Activated CD8-positive, alpha-beta memory T cell treated with anti-CD3 and anti-CD28 coated beads for 1 hour (primary cell): ENCODE measurements at places on chromosomes 3 and 15.

DNA sequence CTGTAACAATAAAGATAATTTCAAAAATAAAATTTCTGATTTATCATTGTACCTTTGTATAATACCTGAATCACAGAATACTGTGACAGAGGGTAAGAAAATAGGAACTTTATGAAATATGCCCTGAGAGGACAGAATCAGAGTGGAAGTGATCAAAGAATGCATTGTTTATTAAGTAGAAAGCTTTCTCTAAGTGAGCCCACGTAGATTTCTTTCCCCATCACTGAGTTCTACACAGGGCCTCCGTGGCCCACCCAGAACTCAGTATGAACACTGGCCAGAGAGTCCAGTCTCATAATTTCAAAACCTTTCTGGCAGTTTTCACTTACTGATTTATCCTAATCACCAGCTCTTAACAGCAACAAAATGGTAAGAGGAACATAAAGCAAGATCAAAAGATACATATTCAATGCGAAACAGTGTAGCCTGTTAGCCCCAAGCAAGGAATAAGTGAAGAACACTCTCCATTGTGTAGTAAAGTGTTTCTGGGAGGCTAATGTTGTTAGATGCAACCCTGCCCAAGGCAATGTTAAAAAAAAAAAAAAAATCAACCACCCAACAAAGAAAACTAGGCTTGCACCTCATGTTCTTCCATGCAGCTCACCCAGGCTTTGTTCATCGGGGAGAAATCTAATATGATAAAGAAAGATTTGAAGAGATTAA lies 341.3 kb downstream of the LSAMP start:
- no peak for DNase-seq

- no peak for DNase-seq
Observed at GRCh38 chr3:31762097-31762764, 218.8 kb downstream of the OSBPL10 start.

GRCh38 chr3:14899993-14900618 lies 47.3 kb upstream of the NR2C2 start:
- DNase-seq = no peak

DNA sequence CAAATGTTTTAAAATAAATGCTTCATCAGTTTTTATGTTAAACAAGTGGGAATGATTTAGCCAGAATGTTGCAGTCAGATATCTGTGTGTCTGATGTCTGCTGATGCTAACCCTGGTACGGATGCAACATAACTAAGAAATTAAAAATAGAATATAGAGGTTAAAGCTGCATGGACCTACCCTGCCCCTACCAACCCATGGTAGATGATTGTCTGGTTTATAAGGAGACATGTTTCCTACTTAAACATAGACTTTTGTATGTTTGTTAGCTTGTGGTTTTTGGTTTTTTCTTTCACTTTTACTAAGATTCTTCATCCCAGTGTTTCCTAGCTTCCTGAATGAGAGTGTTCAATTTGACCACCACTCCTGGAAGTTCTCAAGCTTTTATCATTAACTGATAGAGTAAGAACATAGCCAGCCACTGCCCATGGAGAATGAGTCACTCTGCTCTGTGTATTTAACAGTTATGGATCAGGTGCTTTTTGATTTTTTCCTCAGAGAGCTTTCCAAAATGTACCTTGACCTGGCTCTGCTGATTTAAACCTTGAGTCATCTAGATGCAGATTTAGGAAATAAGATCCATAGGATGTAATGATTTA lies 70.7 kb upstream of the VEPH1 start:
- no peak for DNase-seq

DNA sequence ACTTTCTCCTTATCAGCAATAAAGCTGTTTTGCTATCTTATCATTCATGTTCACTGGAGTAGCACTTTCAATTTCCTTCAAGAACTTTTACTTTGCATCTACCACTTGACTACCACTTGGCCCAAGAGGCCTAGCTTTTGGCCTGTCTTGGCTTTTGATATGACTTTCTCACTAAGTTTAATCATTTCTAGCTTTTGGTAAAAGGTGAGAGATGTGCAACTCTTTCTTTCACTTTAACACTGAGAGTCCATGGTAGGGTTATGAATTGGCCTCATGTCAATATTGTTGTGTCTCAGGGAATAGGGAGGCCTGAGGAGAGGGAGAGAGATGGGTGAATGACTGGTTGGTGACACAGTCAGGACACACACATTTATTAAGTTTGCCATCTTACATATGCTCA lies 31.0 kb upstream of the FAM3D start:
- DNase-seq = no peak

DNA sequence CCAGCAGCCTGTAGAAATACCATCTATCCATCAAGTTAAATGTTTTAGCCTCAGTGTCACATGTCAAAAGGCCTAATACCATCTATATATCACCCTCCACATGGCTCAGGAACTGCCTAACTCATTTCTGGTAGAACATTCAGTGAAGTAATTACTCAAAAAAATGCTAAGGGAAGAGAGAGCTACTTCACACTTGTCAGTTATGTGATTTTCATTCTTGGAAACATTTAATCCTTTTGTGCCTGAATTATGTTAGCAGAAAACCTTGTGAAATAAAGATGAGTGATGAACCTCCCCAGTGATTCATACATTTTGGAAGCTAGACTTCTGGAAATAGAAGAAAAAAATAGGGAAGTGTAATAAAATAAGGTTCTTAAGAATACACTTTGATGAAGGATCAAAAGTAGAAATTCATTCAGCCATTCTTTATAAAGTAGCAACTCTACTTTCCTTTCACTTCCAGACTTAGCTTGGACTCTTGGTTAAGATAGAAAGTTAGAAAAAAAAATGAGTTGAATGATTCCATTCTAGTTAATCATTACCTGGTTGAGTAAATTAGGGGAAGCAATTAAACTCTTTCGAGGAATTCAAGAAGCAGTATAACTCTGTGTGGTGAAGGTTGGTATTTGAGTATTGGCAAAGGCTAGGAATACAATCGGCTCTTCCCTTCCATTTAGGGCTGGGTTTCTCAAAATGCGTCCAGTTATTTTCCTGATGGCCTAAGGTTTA lies 3.6 kb downstream of the OTOL1 start:
- DNase-seq = no peak
